Activated T-cell treated with anti-CD3 and anti-CD28 coated beads for 4 hours (primary cell): ENCODE measurements at places on chromosomes 12 and 14.

DNA sequence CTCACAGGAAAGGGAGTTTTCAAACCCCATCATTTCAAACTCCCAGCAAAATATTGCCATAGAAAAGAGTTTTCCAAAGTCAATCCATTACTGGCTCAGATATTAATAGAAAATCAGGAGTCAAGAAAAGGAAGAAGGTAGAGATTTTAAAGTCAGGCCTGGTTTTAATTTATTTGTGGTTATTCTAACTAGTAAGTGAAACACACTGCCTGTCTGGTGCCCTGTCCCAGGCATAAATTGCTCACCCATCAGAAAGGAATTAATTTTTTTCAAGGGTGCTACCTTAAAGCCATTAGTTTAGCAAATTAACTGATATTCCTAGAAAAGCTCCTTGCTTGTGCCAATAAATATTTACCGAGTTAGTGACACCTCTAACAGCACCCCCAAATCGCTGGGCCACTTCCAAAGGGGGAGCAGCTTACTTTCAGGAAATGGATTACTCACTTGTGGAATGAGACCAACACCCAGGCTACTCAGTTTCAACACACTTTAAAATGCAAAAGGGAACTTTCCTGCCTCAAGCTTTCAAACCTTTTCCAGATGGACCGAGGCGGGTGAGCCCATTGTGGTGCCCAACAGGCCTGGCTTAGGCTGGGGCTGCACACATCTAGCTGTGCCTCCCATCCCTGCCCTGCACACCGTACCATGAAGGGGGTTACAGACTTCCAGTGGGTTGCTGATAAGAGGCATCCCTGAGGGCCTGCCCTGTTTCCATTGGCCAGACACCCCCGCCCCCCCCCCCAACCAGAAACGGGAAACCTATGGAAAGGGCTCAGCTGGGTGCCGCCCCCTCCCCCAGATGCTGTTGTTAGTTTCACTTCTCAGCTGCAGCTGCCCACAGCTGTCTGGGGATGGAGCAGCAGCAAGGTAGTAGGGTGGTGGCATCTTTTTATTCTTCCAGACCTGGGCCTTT, 117.2 kb downstream of the SAMD4A start:
- DNase-seq = no peak

DNA sequence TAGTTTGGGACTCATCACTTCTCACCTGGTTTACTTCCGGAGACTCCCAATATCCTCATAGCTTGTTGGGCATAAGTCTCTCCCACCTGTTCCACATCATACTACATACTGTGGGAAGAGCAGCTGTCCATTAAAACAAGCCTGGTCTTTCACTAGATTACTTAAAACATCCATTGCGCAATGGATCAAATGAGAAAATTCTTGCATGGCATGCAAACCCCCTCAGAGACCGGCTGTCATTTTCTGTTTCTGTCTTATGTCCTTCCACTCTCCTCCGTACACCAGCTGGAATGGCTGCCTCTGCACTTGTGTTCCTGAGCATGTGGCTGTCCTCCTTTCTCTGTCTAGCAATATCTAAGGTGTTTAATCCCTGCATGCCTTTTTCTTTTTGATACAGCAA, 265.6 kb downstream of the TMEM117 start:
- no peak for DNase-seq

- no peak for DNase-seq
Observed at GRCh38 chr12:61044766-61045165, 1215.4 kb upstream of the USP15 start.

DNA sequence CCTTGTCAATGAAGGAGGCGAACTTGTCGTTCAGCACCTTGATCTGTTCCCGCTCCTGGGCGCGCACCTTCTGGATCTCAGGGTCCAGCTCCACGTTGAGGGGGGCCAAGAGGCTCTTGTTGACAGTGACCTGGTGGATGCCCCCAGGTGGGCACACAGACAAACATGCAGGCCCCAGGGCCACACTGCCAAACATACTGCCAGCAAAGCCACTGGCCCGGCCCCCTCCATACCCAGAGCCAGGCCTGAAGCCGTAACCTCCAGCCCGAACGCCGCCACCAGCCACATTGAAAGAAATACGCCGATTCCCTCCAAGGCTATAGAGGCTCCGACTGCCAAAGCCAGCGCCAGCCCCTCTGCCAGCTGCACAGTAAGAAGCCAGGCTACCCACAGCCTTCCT, 337 bp downstream of the KRT74 start:
- DNase-seq = no peak

DNA sequence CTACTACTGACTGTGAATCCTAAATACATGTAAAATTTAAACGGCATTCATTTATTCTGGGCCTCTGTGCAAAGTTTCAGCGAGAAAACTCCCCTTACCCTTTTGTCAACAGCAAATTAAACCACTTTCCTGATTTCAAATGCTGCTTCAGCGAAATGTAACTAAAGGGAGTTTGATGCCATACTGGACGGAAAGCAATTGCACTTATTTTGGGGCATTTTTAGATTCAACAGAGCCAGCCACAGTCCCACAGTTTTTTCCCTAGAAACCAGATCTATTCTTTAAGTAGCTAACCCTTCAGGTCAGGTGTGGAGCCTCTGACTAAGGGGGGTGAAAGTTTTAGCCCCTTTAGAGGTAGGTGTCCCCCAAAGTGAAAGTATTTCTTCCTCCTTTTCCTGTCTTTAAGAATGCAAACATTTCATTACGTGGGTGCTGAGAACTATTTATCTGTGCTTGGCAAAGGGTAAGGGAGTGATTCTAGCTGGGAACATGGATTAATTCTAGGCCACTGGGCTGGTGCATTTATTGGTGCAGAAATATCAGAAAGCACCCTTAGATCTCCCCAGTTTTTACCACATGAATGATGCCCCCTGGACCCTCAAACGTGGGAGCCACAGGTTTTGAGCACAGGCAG, 72.7 kb downstream of the SPTB start:
- no peak for DNase-seq
